ENCODE measurements at places on chromosomes 6 and 20.

DNA sequence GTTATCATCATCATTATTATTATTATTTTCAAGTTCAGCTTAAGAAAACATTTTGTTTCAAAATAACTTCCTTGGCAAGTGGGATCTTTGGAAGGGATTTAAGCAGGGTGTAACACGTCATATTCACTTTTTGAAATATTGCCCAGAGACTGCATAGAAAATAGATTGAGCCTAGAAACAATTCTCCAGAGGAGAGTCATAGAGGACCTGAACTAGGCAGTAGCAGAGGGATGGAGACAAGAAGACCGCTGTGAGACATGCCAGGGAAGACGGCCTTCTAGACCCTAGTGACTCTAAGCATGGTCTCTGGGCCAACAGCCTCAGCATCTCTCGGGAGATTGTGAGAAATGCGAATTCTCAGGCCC is 55.5 kb downstream of the EDN1 start:
- no peak for DNase-seq

DNA sequence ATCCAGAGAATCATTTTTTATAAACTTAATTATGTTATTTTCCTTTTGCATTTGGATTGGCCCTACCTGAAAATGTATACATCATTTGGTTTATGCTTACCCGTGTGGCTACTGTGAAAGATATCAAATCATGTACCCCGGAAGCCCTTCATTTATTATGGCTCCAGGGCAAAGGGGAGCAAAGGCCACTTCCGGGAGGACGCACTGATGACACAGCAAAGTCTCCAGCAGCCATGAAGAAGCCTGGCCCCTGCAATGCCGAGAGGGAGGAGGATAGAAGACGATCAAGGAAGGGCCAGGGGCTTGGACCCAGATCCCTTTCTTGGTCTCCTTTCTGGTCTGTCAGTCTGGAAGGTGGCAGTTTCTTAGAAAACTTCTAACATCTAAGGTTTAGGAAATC is 380.3 kb upstream of the AGPAT4 start:
- no peak for DNase-seq

DNA sequence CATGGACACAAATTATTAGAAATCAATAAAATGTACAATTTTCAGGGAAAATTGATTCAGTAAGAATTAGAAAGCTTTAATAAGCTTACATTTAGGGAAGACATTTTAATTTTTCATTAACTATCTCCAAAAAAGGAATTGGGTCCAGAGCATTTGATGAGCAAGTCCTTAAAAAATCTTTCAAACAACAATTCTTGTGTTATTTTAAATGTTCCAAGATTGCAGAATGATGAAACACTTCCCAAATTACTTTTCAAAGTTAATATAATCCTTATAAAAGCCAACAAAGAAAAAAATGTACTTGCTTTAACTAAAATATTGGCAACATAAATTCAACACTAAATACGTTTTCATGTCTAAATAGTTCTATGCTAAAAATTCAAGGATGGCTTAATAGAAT is 102.0 kb downstream of the ADAT2 start:
- no peak for DNase-seq

DNA sequence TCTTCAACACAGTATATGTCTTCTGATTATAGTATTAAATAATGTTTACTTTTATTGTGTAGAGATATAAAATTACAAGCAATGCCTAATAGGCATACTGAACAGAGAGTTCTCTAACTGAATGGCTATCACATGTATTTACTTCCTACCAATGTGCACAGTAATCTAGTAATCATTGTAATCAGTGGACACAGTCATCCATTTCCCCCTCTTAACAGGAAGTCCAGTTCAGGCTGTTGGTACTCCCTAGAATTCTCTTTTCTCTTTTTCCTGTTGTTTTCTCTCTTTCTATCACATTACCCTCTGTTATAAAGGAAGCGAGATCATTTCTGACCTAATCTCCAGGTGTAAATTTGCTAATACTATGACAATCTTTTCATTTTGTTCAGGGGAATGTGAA is 172.5 kb downstream of the HTR1B start:
- DNase-seq: no peak

- DNase-seq: no peak
These were observed 134.2 kb upstream of the THBS2 start for GRCh38 chr6:169387809-169388383.

DNA sequence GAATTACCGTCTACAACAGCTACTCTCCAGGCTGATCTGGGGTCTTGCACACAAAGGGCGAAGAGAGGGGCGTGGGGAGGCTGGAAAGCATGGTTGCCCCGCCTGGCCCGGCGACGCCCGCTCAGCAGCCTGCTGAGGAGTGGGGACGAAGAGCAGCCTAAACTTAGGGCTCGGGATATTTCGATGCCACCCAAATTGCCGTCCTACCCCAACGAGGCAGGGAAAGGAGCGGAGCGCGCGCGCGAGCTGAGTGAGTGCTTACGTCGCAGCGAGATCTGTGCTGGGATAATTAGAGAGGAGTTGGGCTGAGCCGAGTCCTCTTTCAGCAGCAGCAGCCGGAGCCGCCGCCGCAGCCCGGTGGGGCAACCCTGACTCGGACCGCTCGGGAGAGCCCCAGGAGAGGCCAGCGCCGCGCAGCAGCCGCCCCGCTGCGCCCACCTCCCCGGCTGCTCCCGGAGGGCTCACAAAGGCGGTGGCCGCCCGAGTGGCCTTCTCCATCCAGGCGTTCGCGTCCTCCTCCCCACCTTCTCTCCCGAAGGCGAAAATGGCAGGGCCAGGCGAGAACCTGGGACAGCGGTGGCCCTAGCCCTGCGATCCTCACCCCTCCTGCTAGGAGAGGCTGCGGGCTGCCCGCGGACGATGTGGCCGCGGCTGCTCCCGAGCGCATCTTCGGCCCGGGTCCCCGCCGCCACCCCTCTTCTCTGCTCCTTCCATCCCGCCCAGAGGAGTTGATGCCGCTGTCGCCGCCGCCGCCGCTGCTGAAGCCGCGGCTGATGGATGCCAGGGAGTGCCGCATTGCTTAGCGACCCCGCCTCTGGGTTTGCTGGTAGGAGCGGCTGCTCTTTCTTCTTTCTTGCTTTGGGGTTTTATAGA is at the start of gene CLVS2:
Gene CLVS2, plus strand, starts transcription at position 315 of the 873 bp plus-strand sequence. CDS start 1,543 bp downstream, outside the sequence.
- no peak for DNase-seq

GRCh38 chr6:124164343-124164742 is 360.7 kb downstream of the NKAIN2 start:
- no peak for DNase-seq

- no peak for DNase-seq
These were observed 150.9 kb downstream of the DST start for GRCh38 chr6:56491606-56492328.

Data from NCI-H1092 (cell line).